ENCODE measurements at places on chromosomes 11 and 22. TPM values are rescaled to one million over a fixed set of nuclear protein-coding genes. Genes with fewer than 3 reads are reported as not detected.

GRCh38 chr11:120032766-120033390 is 105.0 kb downstream of the TRIM29 start:
- DNase-seq = no peak

GRCh38 chr11:69444381-69445130 is 36.9 kb upstream of the LINC01488 start:
- no peak for DNase-seq

GRCh38 chr11:130606781-130607511 is 158.5 kb downstream of the ADAMTS15 start:
- no peak for DNase-seq

DNA sequence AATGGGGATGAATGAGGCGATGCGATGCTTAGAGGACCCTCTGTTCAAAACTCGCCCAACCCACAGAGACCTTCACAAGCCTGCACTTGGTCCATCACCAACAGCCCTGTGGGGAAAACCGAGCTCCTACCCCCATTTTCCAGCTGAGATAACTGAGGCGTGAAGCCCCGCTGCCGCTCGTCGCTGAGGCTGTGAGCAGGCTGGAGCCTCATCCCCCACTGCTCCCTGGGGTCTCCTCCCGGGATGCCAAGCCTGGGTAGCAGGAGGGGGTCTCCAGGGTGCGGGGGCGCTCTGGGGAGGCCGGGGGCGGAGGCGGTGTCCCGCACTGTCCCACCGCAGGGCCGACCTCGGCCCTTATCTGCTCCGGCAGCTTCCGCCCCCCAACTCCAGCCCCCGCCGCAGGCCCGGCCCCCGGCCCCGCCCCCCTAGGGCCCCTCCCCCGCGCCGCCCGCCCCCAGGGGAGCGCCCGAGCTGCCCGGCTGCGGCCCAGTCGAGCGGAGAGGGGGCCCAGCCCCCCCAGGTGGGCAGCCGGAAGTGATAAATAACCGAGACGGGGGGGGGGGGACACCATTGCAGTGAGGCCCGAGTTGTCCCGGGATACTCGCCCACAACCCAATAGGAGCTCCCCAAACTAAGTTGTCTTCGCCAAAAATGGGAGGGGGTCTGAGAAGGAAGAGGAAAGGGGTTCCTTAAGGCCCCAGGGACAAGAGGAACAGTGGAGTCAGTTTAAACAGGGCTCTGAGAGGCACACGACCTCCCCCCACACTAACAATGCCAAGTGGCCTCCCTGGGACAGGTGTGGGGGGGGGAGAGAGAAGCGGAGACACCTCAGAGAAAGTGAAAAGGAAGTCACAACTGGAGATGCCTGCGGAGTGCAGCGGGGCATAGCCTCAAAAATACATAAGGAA is 8.3 kb upstream of the SLC39A13 start:
- DNase-seq = no peak

DNA sequence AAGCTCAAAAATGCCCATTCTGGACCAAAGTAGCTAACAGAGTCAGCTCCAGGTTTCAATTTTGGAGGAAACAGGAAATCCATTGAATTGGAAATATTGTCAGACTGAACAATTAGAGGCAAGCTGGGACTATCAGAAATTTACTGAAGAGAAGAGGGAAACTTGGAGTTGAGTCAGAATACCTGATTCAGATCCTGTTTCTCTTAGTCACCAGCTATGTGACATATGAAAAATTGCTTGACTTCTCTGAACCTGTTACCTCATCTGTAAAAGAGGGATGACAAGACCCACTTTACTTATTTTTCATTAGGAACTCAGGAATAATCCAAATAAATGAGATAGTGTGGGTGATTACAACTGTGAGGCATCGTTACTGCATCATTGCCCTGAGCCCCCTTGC is 148.9 kb upstream of the CADM1 start:
- no peak for DNase-seq

GRCh38 chr22:35303029-35303624 is 3.4 kb downstream of the TOM1 start:
- DNase-seq = no peak

GRCh38 chr11:34308049-34308912 is 49.5 kb downstream of the ABTB2 start:
- DNase-seq = no peak

- DNase-seq = no peak
These were observed 174.0 kb downstream of the TBC1D22A start for GRCh38 chr22:46936378-46936903.

GRCh38 chr11:115384236-115384635 is 120.0 kb downstream of the CADM1 start:
- DNase-seq = no peak

DNA sequence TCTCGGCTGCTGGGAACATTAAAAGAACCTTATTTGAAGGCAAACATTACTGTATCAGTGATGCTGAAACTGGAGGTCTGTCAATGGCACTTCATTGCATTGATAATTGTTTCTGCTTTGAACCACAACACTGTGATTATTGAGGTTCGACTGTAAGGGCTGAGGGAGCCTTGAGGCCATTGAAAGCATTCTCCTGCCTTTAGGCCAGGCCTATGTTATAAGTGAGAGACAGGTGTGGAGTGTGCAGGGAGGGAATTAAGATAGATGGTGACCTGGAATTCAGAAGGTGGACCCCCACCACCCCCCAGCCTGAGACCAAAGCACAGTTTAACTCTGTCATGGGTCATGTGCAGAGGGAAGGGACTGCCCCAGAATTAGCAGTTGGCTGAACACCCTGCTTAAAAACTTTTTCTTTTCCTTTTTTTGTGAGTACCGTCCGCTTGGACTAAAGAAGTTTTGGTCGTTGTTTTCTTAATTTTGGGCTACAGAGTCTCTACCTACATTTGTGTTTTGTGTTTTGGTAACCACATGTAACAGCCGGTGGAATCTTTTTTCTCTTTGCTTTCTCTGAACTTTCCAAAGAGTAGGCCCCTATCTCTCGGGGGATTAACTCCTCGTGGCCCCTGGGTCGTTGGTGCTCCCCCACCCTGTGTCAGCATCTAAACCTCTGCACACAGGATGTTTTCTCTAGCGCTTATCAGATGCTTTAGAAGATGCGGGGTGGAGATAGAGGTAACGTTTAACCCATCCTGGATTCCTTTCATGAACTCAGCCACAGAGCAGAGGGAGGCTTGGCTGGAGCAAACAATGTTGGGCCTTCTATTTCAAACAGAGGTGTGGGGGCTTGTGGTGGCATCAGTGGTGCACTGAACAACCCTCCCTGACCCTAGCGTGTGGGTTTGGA is 43.7 kb downstream of the ZBTB16 start:
- peak; percentile 41 for DNase-seq

DNA sequence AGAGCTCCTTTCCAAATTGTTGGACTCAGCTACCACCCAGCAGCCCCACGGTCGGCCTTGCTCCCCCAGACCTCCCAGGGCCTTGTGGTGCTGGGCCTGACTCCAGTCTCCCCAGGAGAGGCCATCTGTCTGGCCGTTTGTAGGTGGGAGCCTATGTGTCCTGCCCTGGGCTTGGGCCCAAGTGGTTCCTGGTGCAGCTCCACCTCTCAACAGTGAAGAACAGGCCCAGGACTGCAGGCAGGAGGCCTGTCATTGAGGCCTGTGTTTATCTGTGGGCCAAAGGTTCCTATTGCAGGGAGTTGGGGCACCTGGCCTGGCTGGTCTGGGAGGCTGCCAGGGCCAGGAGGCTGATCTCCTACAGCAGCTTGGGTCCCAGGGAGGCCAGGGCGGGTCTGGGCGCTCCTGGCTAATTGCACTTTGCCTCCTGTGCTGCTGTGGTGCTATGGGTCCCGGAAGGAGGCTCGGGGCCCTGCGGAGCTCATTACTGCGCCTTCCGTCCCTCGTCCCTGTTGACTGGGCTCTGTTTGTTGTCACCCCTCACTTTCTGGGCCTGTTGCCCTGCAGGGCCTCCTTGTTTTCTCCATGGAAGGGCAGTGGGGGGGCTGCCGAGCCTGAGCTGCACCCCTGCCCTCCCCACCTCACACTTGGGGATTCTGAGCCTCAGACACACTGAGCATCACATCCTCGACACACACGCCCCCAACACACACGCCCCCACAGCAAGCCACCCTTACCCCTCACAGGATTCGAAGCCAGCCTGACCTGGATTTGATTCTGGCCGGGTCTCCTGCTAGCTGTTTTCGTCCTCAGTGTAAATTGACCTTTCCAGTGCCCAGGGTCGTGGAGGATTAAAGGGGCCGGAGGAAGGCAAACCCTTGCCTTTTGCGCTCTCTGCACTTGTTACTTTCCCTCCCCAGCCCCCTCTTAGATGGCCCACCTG is 6.8 kb upstream of the OMP start:
- no peak for DNase-seq

DNA sequence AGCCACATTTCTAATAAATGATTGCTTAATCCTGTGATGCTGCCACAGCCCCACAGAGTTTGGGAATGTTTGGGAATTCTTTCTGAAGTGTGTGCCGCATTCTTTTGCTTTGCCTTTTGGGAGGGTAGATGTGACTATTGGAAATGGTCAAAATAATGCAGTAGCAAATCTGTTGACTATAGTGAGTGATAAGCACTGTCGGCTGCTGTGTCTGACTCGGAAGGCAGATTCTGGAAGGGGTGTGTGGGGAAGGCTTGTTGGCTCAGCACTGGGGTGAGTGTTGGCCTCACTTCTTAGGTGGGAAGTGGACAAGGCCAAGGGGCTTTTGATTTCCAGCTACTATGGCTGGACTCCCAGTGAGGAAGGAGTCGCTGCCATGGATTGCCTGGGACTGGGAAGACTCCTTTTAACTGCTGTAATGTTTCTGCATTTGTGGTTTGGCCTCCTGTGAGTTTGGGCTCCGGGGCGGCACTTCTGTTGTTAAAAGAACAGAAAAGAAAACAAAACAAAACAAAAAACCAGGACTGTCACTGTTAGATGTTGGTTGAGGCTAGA is 20.1 kb downstream of the ZBTB16 start:
- no peak for DNase-seq

DNA sequence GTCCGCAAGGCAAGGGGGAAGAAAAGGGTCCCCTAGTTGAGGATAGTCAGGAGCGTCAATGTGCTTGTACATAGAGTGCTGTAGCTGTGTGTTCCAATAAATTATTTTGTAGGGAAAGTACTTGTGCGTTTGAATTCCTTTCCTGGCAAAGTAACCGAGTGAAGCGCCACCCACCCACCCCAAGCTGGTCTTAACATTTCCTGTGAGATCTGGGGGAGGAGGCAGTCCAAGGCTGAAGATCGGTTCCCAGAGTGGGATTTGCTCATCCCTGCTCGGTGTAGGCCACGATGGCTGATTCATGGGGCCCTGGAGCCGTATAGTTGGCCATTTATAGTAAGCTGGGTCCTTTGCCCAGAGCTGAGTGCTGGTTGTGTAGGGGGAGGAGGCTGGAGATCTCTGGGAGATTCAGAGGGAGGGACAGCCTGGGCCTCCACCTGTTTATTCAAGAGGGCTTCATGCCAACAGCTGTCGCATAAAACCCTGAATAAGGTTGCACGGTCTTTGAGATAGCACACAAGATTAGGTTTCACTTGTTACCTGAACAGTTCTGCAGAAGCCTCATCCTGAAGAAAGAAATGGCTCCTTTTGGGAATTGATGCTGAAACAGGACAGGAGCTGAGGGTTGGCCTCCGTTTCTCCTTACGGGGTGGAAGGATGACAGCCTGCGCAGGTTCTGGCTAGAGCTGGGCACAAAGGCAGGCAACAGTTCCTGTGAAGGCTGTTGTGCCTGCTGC is 2.4 kb downstream of the ATF4 start:
- DNase-seq = no peak

- DNase-seq = no peak
These were observed 11.6 kb downstream of the PISD start for GRCh38 chr22:31650391-31650790.

- no peak for DNase-seq
These were observed at the start of gene OOSP4A for GRCh38 chr11:59963733-59964132. TSS of gene OOSP4A (plus strand) at chr11:59964033. CDS start at chr11:59964033, 0 bp downstream.

The BRSK2 gene
- 0.39 TPM for total RNA-seq

The AQP11 gene
- 0.39 TPM for total RNA-seq

The PNPLA3 gene
- not detected for total RNA-seq

The TBC1D22A gene
- 38.7 TPM for total RNA-seq

Data from activated CD8-positive, alpha-beta T cell treated with anti-CD3 and anti-CD28 coated beads, Interleukin-2, amount 10 ng/mL, durations not matched to agents 7 days and 5 days (primary cell).